Fibroblast of the aortic adventitia (primary cell): ENCODE measurements at places on chromosomes 3 and 15. TPM values are rescaled to one million over a fixed set of nuclear protein-coding genes. Genes with fewer than 3 reads are reported as not detected.

CELSR3 gene
- 0.81 and 0.98 TPM in 2 replicates for total RNA-seq

NLGN1 gene
- 6.1 and 16.1 TPM in 2 replicates for total RNA-seq

DNA sequence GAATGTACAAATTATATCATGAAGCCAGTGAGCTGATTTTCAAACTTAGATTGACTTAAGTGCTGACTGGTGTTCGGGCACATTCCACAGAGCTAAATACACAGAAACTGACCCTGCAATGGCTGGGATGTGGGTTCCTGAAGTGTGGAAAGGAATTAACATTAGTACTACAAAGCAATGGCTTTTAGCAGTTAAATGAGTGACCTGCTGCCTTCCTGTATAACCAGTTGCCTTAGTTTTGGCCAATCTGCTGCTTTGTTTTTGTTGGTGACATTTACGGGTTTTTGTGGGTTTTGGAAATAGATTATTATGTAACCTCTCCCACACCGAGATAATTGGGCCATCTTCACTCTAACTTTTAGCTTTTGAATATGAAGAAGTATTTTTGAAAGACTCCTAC, 2.4 kb upstream of the SKIC8 start:
- no peak for DNase-seq

DNA sequence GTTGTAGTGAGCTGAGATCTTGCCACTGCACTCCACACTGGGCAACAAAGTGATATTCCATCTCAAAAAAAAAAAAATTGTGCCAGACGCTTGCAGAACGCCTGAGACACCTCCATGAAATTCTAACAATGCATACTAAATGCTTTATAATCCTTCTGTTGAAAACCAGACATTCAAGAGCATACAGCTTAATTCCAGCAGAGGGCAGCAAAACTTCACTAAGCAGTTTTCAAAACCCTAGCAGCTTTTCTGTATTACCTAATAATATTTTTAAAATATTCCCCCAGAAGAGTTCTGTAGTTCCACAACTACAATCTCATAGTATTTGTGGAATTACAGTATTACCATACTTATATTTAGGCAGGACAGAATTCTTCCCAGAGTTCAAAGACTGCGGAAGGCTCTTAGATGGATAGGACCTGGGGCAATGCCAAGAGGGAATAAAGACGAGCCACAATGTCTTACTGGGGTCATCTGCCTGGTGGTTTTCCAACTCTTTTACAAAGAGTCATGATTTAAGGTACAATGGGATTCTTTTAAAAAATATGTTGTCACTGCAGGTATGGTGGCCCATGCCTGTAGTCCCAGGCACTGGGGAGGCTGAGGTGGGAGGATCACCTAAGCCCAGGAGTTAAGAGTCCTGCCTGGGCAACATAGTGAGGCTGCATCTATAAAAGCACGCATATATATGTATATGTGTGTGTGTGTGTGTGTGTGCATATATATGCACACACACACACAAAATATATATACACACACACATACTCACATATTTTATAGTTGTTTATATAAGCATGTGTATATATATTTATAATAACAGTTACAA, 19.6 kb upstream of the TASOR start:
- DNase-seq = peak; percentile 91

- DNase-seq = peak; percentile 80
Observed at GRCh38 chr15:39079296-39079847, 501.5 kb upstream of the THBS1 start.

- DNase-seq = no peak
Observed at GRCh38 chr15:51629612-51630011, 7.0 kb upstream of the DMXL2 start.
